ENCODE measurements at places on chromosomes 7 and 10.

GRCh38 chr7:147519062-147519461, 1071.5 kb upstream of the C7orf33 start:
- DNase-seq = no peak

DNA sequence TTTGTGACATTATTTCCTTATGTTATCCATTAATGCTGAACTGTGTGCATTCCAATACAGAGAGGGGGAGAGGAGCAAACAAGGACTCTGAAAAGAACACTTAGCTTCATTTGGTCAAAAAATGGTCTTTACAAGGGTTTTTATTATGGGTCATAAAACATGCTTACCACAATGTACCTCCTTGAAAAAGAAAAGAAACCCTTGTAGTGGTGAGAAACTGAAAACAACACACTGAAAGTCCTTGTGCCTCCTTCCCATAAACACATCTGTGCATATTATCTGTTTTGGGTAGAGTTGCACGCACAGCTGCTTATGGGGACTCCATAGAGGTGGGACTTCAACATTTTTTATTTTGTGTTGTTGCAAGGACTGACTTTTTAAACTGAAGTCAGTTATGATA, 98.7 kb downstream of the CDK6 start:
- DNase-seq = no peak

DNA sequence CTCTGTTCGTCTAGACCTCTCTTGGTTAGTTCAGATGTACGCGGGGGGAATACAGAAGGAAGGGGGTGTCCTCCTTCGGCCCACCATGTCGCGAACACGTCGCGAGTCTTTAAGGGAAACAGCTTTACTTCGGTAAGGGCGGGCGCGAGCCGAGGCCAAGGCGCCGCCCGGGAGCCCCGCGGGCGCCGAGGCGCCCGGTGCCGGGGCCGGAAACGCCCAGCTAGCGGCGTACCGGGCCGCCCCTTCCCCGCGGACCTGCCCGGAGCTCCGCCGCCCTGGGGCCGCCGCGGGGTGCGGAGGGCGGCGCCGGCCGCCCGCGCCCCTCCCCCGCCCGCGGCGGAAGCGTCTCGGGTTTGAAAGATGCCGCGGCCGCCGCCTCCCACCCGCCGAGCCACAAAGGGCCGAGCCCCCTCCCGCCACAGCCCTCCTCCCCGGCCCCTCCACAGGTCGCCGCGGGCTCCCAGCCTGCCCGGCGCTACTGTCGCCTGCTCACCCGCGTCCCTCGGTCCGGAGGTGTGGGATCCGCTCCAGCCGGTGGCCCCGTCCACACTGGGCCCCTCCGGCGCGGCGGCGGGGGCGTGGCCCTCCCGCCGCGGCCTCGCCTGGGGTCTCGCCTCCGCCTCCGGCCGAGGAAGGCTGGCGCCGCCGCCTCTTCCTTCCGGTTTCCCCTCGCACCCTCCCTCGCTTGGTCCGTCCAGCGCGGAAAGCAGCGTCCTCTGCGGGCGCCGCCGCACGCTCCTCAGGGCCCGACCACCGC, at the start of gene KBTBD2:
Gene KBTBD2, minus strand, starts transcription at position 718 of the 757 bp plus-strand sequence. CDS start 12,156 bp downstream, outside the sequence.
- peak; percentile 74 for DNase-seq

GRCh38 chr7:140144821-140145220, 32.0 kb downstream of the KDM7A start:
- no peak for DNase-seq

GRCh38 chr7:130752424-130752823, 18.4 kb upstream of the KLF14 start:
- DNase-seq = no peak

GRCh38 chr10:8182806-8183205, 128.3 kb downstream of the GATA3 start:
- DNase-seq = no peak

- no peak for DNase-seq
These were observed 33.3 kb upstream of the FXYD4 start for GRCh38 chr10:43338117-43338516.

GRCh38 chr10:61559615-61560014, 103.1 kb upstream of the CABCOCO1 start:
- DNase-seq = no peak

GRCh38 chr7:116862951-116863670, 724 bp downstream of the CAPZA2 start:
- peak; percentile 41 for DNase-seq

- no peak for DNase-seq
These were observed 60.9 kb downstream of the C10orf90 start for GRCh38 chr10:126609566-126609965.

- DNase-seq = no peak
These were observed 40.4 kb upstream of the SHH start for GRCh38 chr7:155852426-155853301.

GRCh38 chr7:158723266-158723665, 18.7 kb upstream of the NCAPG2 start:
- no peak for DNase-seq

- peak; percentile 53 for DNase-seq
These were observed at the start of gene HOGA1 for GRCh38 chr10:97584060-97584797. Gene HOGA1 (plus strand): TSS chr10:97584389. CDS start chr10:97584704, 315 bp downstream.

GRCh38 chr7:1134951-1135350, 25.0 kb downstream of the ZFAND2A start:
- DNase-seq = no peak

DNA sequence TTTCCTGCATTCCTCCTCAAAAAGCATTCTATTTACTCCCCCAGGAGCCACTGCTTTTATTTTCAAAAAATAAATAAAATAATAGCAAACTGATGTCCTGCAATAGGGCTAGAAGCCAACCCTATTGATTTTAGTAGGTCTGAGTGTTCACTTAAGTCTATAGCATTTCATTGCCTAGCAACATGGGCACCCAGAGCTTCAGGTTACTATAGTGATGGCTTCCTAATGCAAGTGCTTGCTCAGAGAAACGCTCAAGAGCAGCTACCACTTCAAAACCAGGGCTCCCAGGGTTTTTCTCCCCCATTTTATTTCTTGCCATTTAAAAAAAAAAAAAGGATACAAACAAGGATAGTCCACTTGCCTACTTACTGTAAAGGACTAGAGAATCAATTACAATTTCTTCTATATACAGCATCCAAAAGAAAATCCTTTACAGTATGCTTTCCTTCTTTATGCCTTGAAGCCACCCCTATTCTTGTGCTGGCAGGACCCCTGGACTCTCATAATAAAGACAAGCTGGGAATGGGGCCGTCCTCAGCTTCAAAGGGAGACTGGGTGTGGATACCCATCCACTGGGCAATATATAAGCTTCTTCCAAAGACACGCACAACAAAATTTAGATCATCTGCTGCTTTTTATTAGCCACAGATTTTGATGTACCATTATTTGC, 133.3 kb downstream of the VPS41 start:
- no peak for DNase-seq

- DNase-seq = no peak
These were observed 28.8 kb downstream of the RRP12 start for GRCh38 chr10:97372233-97372875.

GRCh38 chr7:29877196-29877595, 70.9 kb downstream of the WIPF3 start:
- DNase-seq = no peak

DNA sequence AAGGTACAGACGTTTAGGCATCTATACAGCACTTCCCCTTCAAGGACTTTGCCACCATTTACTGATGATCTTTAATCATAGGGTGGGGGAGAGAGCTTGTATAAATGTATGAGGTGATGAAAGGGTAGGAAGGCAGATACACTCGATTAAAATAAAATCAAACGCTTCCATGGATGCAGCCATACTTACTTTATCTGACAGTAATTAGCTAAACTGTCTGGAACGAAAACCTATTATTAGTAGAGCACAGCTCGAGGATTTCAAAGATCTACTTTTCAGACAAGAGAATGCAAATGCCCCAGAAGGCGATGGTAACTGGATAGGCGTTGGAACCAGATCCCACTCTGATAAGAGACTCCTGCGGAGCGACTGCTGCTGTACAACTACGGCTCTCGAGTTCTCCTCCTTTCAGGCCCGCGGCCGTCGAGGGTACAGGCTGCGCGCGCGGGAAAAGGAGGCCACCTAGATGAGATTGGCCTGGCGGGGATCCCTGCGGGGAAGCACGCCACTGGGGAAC, 3.1 kb upstream of the NKX2-3 start:
- no peak for DNase-seq

GRCh38 chr7:56174875-56175760, 58.9 kb upstream of the NUPR2 start:
- no peak for DNase-seq

- DNase-seq = peak; percentile 75
These were observed 63.3 kb downstream of the RASGEF1A start for GRCh38 chr10:43203448-43204041.

- peak; percentile 68 for DNase-seq
These were observed 10.2 kb upstream of the ZFYVE27 start for GRCh38 chr10:97726636-97727178.

GRCh38 chr10:92126100-92126650, 164.7 kb downstream of the CPEB3 start:
- no peak for DNase-seq

DNA sequence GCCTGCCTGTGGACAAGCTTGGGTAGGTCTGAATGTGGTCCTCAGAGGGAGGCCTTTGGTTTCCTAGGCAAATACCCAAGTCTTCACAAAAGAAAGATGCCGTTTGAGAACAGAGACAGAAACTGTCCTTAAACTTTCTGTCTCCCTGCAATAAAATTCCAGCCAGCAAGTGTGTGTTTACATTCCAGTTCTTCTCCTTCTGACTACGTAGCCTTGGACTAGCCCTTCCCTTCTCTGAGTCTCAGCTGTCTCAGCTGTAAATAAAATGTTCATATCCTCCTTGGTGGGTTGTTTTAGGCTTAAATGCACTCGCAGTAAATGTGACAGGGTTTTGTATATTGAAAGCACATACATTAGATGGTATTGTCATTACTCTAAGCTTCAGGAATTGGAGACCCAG, 561.2 kb upstream of the MKI67 start:
- no peak for DNase-seq

DNA sequence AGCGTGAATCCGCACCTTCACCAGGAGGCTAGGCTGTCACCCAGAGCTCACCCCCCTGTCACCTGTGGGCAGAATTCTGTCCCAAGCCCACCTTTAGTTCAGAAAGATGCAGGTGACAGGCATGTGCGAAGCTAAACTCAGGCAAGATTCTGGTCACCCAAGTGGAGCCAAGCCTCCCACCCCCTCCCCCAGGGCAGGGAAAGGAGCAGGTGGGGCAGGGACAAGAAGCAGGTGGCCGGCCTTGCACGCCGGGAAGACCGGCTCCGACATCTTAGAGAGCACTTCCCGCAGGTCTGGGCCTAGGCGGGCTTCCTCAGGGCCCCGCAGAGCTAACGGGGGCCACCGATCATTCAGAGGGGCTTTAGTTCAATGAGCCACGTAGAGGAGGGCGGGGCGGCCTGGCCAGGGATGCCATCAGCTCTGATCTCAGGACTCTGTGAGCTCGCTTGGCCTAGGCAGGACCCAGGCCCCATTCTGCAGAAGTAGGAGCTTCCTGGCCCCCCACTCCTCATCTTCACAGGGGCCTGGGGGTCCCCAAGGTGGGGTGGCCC, 19.9 kb downstream of the UNCX start:
- no peak for DNase-seq

- DNase-seq = no peak
These were observed 239.3 kb downstream of the RAB11FIP2 start for GRCh38 chr10:117807441-117807840.

DNA sequence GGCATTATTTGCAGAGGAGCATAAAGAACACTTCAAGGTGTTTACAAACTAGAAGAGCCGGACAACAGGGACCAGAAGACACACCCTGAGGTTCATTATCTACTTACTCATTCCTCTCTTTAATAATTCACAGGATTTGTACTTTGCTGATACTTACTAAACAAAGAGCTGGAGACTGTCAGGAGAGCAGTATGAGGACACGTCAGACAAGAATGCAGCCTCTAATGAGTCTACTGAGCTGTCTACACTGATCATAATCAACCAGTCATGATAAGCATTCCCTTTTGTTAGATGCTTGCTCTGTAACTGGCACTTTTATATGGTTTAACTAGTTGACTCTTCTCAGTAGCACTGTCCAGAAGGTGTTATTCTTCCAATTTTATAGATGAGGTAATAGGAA, 243.3 kb upstream of the CDC14C start:
- no peak for DNase-seq

GRCh38 chr10:60896033-60896432, 48.0 kb downstream of the RHOBTB1 start:
- DNase-seq = no peak

GRCh38 chr10:86972613-86973380, 4.5 kb downstream of the ADIRF start:
- peak; percentile 4 for DNase-seq

GRCh38 chr10:78868456-78868855, 200.3 kb upstream of the ZMIZ1 start:
- no peak for DNase-seq

GRCh38 chr10:110992006-110992800, 72.8 kb downstream of the SHOC2 start:
- DNase-seq = no peak

GRCh38 chr10:122471531-122472177, 10.3 kb downstream of the HTRA1 start:
- no peak for DNase-seq
